Fibroblast of skin of right biceps (primary cell): ENCODE measurements at places on chromosomes 2 and 18.
A peak's percentile ranks its signal among the peaks of the same experiment; 100 is the strongest.

DNA sequence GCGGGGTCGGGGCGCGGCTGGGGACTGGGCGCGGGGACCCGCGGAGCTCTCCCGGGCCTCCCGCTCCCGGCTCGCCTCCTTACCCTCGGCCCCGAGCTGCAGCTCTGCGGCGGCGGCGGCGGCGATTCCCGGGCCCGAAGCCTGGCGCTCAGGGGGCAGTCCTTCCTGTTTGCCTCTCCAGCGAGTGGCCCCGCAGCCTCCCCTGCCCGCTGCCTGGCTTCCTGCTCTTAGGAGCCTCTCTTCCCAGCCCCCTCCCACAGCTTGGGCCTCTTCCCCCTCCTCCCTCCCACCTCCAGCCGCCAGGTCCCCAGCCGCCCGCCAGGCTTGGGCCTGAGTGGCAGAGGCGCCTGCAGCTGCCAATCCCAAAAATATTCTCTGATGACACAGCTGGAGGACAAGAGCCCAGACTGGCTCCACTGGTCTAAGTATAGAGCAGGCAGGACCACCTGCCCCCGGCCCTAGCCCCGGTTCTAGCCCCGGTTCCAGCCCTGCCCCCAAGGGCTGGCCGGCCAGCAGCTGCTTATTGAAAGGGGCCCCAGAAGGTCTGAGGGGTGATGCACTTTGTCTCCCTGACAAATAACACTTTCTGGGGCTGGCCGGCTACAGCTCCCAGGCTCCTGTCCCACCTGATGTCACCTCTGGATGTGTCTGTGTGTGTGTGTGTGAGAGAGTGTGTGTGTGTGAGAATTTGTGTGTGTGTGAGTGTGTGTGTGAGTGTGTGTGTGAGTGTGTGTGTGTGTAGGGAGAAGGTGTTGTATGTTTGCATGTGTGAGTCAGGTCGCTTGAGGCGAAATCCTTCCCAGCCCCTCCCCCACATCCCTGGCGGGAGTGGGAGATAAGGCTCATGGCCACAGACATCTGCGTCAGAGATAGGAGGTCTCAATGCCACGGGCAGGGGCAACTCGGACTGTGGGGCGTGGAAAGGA, at the start of gene OBSL1:
Gene OBSL1, minus strand, starts transcription at position 229 of the 926 bp plus-strand sequence. CDS start 307 bp downstream, outside the sequence.
- DNase-seq = peak; percentile 82

DNA sequence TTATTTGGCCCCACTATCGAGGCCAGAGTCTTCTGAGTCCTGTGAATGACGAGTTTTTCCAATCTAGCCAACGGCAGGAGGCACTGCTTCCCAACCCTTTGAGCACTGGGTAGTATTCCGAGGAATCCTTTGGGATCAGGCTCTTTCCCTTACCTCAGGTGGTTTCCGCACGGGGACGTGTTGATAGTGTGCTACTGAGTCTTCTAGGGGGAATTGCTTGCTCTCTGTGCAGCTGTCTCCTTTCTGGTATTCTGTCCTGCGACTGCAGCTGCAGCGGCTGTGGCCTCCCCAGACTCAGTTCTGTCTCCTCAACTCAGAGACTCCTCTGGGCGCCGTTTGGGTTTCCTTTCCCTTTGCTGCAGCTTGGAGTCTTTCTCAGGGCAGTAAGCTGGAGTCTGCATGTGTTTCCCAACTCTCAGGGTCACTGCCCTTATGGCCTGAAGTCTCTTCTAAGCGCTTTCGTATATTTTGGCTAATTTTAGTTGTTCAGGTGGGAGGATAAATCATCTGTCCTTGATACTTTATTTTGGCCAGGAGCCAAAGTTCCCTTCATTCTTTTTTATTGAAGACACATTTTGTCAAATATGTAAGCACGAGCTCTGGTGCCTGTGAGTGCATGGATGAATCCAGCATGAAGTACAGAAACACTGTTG, 118.4 kb downstream of the MAP4K4 start:
- DNase-seq = peak; percentile 63

GRCh38 chr2:12020833-12021469, 274.5 kb downstream of the LPIN1 start:
- DNase-seq = no peak

DNA sequence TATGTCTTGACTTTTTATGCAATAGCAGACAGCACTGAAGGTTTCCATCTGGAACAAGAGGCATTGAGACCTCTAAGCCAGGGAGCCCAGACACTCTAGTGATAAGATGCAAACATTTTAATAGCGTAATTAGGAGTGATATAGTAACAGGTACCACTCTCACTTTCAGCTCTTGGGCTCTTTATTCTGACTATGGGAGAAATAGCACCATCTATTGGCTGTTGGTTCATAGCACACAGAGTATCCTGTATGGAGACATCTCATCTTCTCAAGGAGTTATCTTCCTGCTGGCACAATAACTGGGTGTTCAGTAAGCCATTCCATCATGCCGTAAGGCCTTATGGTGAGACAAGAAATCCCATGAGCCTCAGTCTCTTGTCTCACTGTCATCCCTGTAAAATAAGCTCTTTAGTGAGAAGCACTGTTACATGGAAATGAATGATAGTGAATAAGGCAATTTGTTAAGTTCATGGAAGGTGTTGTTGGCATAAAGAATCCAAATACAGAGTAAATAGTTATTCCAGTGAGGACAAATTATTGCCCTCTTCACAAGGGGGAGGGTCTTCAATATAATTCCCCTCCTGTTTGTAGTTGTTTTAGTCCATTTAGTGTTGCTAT, 48.3 kb downstream of the THUMPD2 start:
- no peak for DNase-seq

DNA sequence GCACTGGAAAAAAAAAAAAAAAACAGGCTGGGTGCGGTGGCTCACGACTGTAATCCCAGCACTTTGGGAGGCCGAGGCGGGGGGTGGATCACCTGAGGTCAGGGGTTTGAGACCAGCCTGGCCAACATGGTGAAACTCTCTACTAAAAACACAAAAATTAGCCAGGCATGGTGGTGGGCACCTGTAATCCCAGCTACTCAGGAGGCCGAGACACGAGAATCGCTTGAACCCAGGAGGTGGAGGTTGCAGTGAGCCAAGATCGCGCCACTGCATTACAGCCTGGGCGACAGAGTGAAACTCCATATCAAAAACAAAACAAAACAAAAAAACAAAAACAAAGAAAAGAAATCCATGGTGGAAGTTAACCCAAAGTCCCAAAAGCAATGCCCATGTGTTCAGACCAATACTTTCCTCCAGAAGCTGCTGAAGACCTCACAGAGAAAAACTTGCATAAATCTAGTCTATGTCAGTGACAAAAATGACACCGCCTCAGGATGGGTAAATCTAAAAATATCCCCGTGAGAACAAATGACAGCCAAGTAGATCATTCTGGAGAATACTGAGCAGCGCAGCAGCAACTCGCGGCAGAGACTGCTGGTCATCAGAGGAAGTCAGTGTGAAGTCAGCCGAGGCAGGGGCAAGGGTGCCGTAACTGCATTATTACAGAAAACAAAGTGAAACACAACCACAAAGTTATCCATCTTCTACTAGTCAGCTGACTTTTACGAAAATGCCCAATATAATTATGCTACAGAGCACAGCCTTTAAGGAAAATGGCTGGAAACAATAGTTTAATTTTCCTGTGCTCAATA, 41.0 kb downstream of the LPIN2 start:
- no peak for DNase-seq

GRCh38 chr2:129812071-129812470, 167.4 kb upstream of the RAB6C start:
- peak; percentile 3 for DNase-seq
